ENCODE measurements at places on chromosomes 2 and 18. TPM values are rescaled to one million over a fixed set of nuclear protein-coding genes. Genes with fewer than 3 reads are reported as not detected.

Gene SOCS6
- 21.3 TPM for polyA plus RNA-seq

DNA sequence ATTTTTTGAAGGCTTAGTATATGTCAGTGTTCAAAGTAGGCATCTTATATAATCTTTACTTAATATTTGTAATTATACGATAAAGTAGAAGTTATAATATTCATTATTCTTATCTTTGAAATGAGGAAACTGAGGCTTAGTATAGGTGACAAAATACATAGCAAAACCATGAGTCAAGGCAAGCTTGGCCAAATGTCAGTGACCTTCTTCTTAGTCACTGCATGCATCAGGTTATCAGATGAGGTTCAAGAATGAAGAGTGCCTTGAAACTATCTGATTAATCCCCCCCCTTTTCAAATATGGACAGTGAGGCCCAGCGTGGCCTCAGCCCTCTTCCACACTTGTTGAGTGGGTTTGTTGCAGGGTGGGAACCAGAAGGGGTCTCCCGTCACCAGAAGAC is 59.3 kb downstream of the PMAIP1 start:
- DNase-seq = peak; percentile 27

DNA sequence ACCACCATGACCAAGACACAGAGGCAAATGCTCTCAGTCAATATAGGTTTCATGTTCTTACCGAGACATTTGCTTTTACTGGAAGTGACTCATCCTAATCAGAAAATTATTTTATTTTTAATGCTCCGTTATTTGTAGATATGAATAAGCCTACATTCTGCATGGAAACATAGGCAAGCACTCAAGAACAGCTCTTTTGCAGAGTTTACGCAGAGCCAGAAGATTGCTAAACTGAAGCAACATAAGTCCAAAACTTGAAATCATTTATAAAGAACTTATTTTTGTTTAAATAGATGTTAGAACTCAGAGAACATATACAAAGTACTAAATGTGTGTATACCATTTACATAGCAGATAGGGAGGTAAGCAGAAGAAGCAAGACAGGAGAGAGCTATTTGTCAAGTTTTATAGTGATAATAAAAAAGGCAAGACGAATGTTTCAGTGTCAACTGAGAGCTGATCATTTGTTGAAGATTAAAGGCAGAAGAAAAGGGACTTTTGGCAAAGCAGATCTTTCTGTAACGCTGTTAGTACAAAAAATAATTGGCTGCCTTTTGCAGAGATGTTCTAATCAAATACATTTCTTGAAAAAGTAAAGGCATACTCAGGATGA is 12.4 kb upstream of the PPP1R1C start:
- DNase-seq = no peak

Gene AGXT
- not detected for polyA plus RNA-seq

Gene KRTCAP3
- 1.1 TPM for polyA plus RNA-seq

- DNase-seq = no peak
Observed at GRCh38 chr2:72604468-72604867, 221.4 kb downstream of the EXOC6B start.

DNA sequence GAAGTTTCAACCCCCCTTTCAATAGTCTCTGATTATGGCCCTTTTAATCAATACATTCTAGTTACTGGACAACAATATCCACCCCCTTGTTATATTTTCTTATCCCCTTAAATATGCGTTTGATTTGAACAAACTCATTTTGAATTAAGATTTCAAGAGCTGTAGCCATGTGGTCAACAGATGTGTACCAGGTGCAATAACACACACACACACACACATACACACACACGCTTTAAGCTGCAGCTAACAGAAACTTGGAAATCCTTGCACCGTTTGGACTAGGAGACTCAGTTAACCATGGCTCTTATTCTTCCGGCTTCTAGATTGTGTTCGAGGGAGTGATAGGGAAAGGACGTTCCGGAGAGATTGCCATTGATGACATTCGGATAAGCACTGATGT is 82.8 kb downstream of the NRP2 start:
- peak; percentile 35 for DNase-seq
